H4 (cell line): ENCODE measurements at places on chromosomes 4 and X.
A peak's percentile ranks its signal among the peaks of the same experiment; 100 is the strongest.

GRCh38 chr4:53595834-53596233, 4.5 kb upstream of the LNX1 start:
- no peak for DNase-seq

GRCh38 chr4:120873554-120873953, 49.0 kb downstream of the PRDM5 start:
- no peak for DNase-seq

- DNase-seq: no peak
These were observed 390.7 kb upstream of the ADGRL3 start for GRCh38 chr4:60809486-60809800.

- DNase-seq: no peak
These were observed 49.2 kb downstream of the CENPVL3 start for GRCh38 chrX:51569561-51569960.

DNA sequence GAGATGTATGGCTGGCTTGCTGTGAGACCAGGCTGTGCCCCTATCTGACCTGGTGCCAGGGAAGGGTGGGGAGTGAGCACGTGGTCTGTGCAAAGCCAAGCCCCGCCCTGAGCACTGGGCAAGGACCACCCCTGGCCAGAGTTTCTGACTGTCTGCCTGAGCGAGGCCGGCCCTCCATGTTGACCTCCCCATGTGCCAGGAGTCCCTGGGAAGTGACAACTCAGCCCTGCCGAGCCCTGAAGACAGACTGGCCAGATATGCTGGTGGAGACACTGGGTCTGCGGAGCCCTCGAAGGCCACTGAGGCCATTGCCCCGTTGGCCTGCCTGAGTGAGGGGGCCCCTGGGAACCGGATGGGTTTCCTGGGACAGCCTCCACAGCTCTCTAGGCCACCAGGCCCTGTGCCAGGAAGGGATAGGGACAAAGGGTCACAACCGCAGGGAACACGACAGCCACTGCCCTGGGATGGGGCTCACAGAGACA, 7.1 kb upstream of the BGN start:
- no peak for DNase-seq

GRCh38 chrX:154735695-154736393, 15.0 kb downstream of the GAB3 start:
- DNase-seq: no peak

- DNase-seq: no peak
These were observed 10.4 kb upstream of the HPGDS start for GRCh38 chr4:94352996-94353395.

DNA sequence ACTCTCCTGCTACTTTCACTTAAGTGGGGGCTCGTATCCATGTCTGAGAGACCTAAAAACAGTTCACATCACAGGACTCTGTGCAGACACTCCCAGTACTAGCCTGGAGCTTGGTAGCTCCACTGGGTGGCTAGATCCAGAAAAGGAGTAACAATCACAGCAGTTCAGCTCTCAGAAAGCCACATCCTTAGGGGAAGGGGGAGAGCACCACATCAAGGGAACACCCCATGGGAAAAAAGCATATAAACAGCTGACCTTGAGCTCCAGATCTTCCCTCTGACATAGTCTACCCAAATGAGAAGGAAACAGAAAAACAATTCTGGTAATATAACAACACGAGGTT, 175.8 kb downstream of the FAM13A start:
- DNase-seq: peak; percentile 70

DNA sequence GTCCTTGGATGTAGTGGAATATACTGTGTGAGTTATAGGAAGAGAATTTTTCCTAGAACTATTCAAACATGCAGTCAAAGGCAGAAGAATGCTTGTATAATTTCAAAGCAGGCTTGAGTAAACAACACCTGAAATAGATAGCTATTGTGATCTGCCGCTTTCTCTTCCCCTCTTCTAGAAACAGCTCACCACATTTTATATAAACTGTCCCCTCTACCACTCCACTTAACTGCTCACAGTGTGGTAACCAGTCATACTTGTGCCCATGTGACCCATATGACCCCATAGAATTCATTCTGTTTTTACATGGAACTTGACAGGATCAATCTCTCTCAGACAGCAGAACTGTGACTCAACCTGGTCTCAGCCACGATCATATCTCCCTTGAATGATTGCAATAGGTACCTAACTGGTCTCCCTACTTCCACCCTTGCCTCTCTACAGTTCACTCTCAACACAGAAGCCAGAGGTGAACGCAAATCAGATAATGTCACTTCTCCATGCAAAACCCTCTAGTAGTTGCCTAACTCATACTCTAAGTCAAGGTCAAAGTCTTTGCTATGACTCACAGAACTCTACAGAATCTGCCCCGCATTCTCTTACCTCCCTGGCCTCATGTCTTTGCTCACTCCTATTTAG, 85.6 kb upstream of the EFHC2 start:
- DNase-seq: no peak

DNA sequence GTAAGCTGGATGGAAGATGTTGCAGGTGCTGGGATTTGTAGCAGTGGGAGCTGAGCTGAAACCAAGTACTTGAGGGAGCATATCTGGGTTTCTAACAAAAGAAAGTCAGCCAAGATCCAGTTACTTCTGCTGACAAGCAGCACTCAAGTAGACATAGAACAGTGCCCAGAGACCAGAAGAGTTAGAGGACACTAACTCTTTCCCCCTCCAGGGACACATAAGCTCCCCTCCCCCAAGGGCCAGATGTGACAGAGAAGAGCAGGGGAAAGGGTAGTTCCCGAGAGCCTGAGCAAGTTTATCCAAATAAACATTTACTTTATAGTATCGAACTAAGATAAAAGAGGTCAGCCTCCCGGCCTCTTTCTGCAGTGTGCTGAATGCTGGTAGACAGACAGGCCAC, 12.2 kb downstream of the TRPC3 start:
- DNase-seq: no peak

GRCh38 chr4:26459756-26460530, 30.3 kb downstream of the CCKAR start:
- DNase-seq: no peak
